AG09319 (cell line): ENCODE measurements at places on chromosomes 16 and 17.

DNA sequence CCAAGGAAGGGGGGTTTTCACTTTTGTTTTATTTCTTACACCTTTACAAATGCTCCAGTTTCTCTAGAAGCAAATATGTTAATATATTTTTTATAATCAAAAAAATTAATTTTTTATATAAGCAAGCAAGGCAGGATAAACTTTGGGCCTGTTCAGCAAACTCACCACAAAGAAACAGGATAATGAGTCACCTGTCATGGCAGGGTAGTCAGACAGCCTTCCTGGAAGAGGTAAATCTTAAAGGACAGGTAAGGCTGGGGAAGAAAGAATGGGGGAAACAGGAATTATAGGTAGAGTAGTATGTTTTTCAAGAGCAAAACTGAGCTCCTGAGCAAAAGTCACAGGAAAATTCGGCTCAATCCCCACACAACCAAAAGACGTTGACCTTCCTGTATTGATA, 186.3 kb upstream of the SOX9 start:
- DNase-seq = no peak

- no peak for DNase-seq
Measured at GRCh38 chr16:79589601-79590102, 10.9 kb downstream of the MAF start.

- DNase-seq = no peak
Measured at GRCh38 chr16:11635113-11635652, 33.1 kb upstream of the SNN start.

- no peak for DNase-seq
Measured at GRCh38 chr17:251531-251930, 70.1 kb upstream of the DOC2B start.

- DNase-seq = no peak
Measured at GRCh38 chr17:49875685-49876084, 27.8 kb upstream of the TAC4 start.

DNA sequence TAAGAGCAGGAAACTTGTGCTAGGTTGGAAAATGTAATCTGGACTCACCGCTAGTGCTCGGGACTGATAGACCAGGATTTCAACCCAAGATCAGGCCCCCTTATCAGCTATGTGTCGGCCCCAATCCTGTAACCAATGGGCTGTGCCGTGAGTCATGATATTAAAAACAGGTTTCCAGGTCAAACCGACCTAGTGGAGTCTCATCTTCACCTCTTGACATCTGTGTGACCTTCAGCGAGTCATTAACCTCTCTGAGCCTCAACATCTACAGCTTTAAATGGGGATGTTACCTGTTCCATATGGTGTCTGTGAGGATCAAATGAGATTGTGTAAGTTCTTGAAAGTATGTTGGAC, 512 bp downstream of the PMM2 start:
- no peak for DNase-seq

- DNase-seq = no peak
Measured at GRCh38 chr17:66904760-66905624, 59.5 kb upstream of the CACNG4 start.

DNA sequence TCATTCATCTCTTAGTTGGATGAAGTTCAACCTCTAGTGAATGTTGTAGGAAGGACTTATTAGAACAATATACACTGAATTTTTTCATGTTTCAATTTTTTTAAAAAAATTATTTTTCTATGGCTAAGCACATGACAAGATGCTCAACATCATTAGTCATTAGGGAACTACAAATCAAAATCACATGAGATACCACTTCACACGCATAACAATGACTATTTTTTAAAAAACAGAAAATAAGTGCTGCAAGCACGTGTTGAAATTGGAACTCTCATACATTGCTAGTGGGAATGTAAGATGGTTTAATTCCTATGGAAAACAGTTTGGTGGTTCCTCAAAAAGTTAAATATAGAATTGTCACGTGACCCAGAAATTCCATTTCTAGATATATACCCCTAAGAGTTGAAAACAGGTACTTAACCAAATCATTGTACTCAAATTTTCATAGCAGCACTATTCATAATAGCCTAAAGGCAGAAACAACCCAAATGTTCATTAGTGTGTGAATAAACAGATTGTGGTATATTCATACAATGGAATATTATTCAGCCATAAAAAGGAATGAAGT, 85.2 kb upstream of the AKTIP start:
- DNase-seq = no peak

GRCh38 chr16:49801290-49801689, 54.6 kb downstream of the ZNF423 start:
- DNase-seq = no peak

- no peak for DNase-seq
Measured at GRCh38 chr16:23877107-23878070, 41.6 kb downstream of the PRKCB start.

DNA sequence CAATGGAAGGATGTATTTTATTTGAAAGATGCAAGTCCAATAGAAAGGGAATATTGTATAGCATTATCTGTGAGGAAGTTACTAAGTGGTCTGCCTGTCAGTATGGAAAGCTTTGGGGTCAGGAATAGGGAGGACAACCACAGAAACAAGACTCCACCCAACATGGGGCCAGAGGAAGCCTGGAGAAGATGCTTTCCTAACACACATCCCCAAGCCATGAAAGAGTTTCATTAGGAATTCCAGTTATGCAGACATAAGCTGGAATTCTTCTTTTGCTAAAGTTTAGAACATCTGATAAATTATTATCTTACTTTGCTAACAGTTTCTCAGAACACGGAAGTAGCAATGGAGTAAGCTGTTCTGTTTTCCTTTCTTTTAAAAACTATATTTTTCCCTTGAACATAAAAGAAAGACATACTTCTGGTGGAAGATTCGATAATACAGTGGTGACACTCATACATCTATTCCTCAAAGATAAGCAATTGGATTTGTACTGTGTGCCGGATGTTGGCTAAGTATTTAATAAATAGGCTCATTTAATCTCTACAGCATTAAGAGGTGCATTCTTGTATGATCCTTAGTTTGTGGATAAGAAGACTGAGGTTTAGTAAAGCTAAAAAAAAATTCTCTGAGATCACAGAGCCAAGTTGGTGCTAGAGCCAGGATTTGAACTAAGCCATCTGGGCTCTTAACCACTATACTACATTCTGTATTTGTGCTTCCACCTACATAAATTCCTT, 51.0 kb upstream of the GAS7 start:
- no peak for DNase-seq

DNA sequence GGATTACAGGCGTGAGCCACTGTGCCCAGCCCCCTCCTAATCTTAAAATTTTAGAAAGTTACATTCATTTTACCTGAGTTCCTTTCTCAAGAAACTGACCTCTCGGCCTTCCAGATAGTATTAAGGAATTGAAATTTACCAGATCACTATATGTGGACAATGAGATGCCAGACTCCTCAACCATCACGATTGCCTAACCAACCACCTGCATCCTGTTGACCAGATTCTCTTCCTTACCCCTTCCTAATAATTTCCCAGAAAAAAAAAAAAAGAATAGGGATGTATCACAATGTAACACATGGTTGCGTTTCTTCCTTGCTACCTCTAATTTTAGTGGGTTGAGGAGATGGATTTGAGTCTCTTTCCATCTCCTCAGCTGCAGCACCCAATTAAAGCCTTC, 72.1 kb downstream of the BMERB1 start:
- DNase-seq = no peak

- no peak for DNase-seq
Measured at GRCh38 chr16:69926241-69926640, 24.9 kb upstream of the CLEC18A start.
